ENCODE measurements at places on chromosomes 12 and 14.

GRCh38 chr12:12665194-12665593 is 30.8 kb downstream of the GPR19 start:
- no peak for DNase-seq

DNA sequence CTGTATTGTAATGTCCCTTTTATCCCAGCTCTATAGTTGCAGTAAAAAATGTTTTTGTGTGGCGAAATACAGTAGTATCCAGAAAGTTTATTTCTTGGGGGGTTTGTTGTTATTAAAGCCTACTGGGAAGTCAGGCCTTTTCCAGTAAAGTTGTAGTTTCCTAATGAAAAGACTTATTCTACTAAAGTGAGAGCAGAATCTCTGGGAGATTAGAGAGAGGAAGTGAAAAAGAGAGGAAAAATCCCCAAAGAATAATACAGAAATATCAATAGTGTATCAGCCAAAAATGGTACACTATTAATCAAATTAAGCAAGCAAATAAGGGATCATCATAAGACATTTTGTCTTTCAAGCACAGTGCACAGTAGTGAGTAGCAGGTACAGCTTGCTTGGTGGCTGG is 46.3 kb upstream of the ATXN7L3B start:
- no peak for DNase-seq

DNA sequence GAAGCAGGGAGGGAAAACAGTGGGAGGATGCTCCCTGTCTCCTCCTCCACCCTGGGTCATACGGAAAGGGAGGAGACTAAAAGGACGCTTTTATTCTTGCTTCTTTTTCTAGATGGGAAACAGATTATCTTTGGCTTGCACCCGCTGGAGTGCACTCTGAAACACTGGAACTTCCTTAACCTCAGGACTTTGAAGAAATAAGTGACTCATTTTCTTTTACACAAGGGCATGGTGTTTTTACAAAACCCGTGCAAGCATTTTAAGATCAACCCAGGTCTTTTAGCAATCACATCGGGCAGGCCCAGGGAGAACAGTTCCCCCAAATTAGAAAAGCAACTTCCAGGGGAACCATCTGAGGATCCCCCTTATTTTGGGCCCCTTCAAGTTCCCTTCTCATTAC is 80.9 kb upstream of the TSPAN11 start:
- DNase-seq = no peak

DNA sequence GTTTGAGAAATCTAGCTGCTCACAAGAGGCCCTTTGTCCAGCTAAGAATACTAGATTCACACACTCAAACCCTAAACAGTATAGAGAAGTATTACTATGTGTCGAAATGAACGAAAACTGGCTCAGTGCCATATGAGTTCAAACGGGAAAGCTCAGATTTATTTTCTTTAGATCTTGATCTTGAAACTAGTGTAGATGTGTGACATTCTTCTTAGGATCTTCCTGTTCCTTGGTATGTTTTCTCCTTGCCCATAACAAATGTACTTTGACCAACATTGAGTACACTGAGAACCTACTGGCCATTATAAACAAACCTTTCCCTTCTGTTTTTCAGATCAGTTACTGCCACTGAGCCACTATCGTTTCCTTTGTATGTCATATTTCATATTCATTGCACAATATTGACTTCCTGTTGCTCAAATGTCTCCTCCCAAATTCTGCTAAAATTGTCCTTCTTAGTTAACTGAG is 21.3 kb downstream of the MYBPC1 start:
- no peak for DNase-seq

DNA sequence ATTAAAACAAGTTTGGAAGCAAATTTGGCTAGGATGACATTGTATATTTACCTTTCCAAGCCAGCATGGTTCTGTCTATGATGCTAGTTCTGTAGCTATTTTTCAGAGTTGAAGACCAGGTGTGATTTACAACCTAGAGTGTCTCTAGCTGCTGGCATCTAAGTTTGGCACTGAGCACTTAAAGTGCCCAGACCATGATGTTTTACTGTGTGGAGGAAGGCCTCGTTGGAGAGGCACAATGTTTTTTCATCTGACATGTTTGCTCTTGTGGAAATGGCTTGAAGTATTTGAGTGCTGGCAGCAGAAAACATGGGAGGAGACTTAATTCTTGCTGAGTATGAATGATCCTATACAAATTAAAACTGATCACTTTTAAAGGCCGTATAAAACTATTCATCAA is 13.0 kb upstream of the C12orf71 start:
- no peak for DNase-seq

DNA sequence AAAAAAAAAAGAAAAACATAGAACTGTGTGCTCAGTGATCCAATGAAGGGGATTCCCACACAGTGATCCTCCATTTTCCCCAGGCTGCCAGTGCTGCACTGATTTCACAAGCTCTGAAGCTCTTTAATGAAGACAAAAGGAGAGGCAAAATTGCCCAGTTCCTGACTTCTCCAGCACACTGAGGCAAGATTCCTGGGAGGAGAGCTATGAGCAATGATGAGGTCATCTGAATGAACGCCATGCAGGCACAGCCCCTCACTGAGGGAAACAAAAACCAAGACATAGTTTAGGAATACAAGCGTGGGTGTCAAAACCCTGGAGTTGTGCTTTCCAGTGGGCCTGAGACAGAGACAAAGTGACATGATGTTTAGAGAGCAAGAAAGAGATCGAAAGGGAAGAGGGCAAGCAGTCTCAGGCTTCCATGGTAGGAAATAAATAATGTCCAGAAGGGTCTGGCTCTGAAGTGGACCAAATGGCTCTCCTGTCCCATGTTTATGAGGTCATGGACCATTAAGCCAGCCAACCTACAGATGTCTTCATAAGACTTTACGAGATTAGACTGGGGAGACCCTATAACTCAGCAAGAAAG is 40.9 kb upstream of the SMUG1 start:
- no peak for DNase-seq

GRCh38 chr14:83128783-83129182 is 1595.1 kb upstream of the SEL1L start:
- DNase-seq = no peak

DNA sequence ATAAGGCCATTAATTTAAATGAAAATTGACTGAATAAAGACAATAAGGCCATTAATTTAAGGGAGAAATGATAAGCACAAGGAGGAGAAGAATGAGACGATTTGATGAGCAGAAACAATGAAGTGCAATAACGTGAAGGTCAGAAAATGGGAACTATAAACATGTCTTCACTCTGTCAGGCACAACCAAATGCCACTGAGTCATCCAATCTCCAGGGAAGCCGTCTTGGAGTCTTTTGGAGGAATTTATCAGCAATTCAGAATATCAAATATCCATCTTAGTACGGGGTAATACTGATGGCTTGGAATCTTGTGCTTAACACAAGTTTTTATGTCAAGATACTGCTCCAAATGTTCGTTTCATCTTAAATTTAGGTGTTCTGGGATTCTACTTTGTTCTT is 159.9 kb downstream of the CAPZA3 start:
- no peak for DNase-seq

DNA sequence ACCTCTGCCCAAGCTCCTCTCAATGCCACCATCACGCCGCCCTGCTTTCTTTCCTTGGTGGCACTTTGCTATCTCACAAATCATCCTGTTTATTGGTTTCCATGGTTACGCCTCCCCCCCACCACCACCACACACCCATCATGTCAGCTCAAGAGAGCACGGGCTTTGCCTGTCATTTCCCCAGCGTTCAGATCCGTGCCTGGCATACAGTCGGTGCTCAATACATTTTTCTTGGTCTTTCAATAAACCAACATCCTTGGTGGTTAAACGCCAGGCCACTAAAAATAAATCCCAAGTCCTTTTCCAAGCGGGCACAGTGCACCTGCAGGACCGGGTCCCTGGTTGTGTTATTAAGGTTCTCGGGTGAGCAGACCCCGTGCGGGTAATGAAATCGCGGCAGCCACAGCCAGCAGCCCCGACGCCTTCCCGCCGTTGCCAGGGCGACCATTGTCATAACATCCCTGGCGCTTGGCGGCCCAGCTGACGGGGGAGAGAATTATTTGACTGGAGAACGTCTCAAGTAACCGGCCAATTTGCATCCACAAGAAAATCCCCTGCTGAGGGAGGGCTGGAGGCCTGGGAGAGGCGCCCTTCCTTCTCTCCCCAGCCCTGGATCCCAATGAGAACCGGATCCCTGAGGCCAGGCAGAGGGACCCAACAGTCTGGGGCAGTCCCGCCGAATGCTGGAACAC is 92.9 kb downstream of the KSR2 start:
- DNase-seq = peak; percentile 34

GRCh38 chr14:35353409-35354172 is 51.0 kb downstream of the NFKBIA start:
- DNase-seq = no peak
